Daoy (cell line): ENCODE measurements at places on chromosomes 6 and 20. TPM values are rescaled to one million over a fixed set of nuclear protein-coding genes. Genes with fewer than 3 reads are reported as not detected.

DNA sequence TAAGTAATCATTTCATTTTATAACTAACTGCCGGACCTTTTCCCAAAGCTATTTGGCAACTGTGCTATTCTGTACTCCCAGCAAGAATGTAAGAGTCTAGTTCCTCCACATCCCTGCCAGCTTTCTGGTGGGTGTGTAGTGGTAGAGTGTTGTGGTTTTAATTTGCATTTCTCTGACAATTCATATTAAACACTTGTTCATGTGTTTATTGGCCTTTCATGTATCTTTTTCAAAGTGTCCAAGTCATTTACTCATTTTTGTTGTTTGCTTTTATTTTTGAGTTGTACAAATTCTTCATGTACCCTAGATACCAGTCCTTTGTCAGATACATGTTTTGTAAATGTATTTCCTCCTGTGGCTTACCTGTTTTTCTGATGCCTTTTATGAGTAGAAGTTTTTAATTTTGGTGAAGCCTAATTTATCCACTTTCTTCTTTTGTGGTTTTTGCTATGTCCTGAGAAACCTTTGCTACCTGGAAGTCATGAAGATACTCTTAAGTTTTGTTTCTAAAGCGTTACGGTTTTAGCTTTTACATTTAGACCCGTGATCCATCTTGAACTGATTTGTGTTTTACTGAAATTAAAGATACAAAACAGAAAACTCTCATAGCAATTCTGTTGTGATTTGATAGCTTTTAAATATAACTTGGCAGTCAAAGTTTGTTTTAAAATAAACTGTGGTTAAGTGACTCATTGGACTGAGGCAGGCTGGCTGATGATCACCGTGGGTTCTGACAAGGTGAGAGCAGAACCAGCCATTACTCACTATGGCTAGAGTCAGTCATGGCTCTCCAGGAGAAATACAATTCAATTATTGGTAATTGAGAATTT lies 8.0 kb downstream of the MYLIP start:
- DNase-seq: peak; percentile 88

The YIPF3 gene
- total RNA-seq: 127 and 129 TPM in 2 replicates

GRCh38 chr20:4810426-4811019 lies 88.8 kb downstream of the PRND start:
- DNase-seq: no peak

GRCh38 chr6:108974201-108974600 lies 120.4 kb downstream of the SESN1 start:
- DNase-seq: no peak

DNA sequence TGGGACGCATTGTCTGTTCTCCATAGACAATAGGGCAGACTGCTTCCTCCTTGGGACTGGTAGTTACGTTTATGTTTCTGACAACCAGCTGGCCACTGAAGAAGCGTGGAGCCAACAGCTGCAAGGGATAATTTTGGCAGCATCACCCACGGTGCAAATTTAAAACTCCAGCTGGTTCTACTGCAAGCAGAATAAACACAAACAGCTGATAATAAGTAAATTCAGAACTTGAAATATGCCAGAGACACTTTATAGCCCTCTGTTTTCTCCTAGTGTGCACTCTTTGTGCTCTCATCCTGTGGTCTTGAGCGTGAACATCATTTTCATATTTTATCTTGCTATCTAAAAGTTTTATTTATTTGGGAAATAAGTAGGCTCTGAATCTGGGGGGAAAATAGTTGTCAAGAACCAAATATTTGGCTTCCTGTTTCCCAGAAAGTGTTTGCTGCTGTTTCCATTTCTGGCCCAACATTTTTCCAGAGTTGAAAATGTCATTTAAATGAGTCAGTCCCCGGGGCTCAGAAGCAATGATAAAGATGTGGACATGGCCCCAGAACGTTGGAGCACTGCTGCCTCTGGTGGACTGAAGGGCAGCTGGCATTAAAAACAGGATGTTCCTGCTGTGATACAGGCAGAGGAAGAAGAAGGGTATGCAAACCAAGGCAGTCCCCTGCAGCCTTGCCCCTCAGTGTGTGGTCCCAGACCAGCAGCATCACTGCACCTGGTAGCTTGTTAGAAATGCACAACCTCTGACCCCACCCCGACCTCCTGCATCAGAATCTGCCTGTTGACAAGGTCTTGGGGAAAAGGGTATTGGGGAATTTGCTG lies 12.5 kb upstream of the THBD start:
- DNase-seq: peak; percentile 67

GRCh38 chr20:1845163-1845523 lies 50.1 kb upstream of the SIRPA start:
- no peak for DNase-seq

The ENPP1 gene
- total RNA-seq: 5.3 and 5.4 TPM in 2 replicates

DNA sequence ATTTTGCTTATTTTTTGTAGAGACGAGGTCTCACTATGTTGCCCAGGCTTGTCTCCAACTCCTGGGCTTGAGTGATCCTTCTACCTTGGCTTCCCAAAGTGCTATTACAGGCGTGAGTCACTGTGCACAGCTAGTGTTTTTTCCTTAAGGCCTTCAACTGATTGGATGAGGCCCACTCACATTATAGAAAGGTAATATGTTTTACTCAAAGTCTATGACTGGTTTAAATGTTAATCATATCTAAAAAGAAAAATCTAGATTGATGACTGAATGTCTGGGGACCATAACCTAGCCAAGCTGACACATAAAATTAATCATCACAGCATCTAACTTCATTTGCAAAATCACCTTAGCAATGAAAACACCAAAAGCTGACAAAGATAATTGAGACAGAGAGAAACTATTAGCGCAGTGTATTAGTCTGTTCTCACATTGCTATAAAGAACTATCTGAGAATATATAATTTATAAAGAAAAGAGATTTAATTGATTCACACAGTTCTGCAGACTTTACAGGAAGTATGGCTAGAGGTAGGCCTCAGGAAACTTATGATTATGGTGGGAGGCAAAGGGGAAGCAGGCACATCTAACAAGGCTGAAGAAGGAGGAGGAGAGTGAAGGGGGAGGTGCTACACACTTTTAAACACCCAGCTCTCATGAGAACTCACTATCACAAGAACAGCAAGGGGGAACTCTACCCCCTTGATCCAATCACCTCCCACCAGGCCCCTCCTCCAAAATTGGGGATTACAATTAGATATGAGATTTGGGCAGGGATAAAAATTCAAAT lies 66.8 kb upstream of the ARHGAP18 start:
- DNase-seq: no peak

DNA sequence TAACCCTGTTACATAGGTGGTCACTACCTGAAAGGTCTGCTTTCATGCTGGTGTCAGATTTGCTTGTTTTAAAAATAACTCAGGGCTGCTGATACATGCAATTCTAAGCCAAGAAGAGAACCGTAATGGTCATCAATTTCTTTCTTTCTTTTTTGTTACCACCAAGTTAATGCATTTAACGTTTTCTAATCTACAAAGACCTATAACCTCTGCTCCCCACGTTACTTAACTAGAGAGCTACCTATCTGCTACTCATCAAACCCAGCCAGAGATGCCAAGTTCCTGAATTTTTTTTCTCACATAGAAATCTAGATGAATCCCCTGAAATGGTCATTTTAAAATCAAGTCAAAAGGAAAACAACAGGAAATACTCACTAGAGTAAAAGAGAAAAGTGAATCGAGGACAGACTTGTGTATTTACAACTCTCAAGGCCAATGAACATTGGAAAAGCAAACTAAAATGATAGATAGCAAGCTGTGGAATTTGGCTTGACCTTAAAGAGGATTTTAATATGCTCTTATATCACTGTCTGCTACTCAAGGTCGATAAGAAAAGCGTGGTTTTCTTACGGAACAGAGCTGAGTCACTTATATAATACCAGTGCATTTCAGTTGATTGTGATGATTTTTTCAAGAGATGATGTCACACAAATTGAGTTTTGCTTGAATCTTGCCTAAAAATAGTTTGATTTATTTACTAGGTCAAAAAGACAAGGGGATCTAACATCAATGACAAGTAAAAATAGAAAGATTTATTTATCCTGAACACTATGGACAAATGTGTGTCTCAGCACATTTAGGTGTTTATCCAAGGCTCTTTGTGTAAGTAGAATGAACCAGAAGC lies 67.9 kb downstream of the SGK1 start:
- DNase-seq: no peak

GRCh38 chr20:11529047-11529446 lies 388.6 kb upstream of the BTBD3 start:
- no peak for DNase-seq
